ENCODE measurements at places on chromosomes 5 and 9. TPM values are rescaled to one million over a fixed set of nuclear protein-coding genes. Genes with fewer than 3 reads are reported as not detected.

The ENHO gene
- polyA plus RNA-seq = 193 TPM

The ISL1 gene
- polyA plus RNA-seq = 3.8 TPM

The ALDH7A1 gene
- polyA plus RNA-seq = 106 TPM

The ECPAS gene
- polyA plus RNA-seq = 74.2 TPM

The MRPS2 gene
- polyA plus RNA-seq = 60.9 TPM

The PTGDS gene
- 304 TPM for polyA plus RNA-seq

The DBH gene
- 2.2 TPM for polyA plus RNA-seq

The ADRB2 gene
- 2.9 TPM for polyA plus RNA-seq

The EIF4E1B gene
- 1.9 TPM for polyA plus RNA-seq

The SLCO6A1 gene
- polyA plus RNA-seq = not detected

The SPOCK1 gene
- polyA plus RNA-seq = 217 TPM

The ST8SIA4 gene
- 12.8 TPM for polyA plus RNA-seq

The CHSY3 gene
- polyA plus RNA-seq = 4.6 TPM

- no peak for DNase-seq
Observed at GRCh38 chr5:179294131-179294780, 51.0 kb downstream of the ADAMTS2 start.

DNA sequence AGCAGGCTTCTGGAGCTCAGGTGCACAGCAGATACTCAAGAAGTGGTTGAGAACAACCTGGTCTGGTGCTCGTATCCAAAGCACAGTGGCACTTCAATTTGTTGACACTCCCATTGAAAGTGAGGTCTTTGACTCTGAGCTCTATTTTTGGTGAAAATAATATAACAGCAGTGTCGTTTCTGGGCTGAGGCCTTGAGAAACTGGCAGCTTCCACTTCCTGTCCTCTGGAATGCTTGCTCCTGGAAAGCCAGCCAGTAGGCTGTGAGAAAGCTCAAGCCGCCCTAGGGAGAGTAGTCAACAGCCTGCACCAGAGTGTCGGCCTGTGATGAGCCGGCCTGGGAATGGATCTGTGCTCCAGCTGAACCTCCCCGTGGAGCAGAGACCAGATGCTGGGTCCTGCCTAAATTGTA, 6.8 kb upstream of the SUSD3 start:
- DNase-seq = no peak

- no peak for DNase-seq
Observed at GRCh38 chr5:7816535-7816901, 34.4 kb downstream of the CFAP90 start.

DNA sequence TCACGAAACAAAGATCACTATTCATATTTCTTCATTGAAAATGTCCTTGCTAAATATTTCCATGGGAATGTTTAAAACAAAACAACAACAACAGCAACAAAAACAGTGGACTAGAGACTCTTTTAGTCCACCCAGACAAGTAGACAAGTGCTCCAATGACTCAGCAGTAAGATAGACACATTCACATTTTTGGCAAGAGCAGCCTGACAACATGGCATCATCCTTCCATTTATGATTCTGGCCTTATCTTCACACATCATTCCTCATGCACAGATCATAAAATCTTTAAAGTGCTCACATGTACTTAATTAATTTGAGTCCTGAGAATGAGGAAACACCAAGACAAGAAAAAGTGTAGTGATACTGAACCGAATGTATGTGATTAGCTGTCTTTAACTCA, 132.6 kb upstream of the PDE4D start:
- DNase-seq = no peak

GRCh38 chr9:27377147-27377807, 80.3 kb upstream of the EQTN start:
- DNase-seq = no peak

DNA sequence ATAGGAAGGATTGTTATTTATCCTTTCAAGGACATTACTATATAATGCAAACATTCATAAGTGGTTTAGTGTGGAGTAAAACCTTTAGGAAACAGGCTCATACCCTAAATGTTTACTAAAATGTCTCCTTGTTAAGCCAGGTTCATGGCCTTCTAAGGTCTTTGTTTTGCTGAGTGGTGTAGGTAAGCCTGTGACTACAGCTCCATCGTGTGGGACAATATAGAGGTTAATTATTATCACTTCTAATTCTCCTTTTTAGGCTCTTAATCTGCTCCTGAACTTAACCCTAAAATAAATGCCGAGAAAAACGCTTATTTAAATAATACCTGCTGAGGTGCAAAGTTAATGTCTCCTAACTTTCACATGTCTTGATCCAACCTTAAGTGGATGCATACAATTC, 43.8 kb downstream of the SPINK5 start:
- no peak for DNase-seq

DNA sequence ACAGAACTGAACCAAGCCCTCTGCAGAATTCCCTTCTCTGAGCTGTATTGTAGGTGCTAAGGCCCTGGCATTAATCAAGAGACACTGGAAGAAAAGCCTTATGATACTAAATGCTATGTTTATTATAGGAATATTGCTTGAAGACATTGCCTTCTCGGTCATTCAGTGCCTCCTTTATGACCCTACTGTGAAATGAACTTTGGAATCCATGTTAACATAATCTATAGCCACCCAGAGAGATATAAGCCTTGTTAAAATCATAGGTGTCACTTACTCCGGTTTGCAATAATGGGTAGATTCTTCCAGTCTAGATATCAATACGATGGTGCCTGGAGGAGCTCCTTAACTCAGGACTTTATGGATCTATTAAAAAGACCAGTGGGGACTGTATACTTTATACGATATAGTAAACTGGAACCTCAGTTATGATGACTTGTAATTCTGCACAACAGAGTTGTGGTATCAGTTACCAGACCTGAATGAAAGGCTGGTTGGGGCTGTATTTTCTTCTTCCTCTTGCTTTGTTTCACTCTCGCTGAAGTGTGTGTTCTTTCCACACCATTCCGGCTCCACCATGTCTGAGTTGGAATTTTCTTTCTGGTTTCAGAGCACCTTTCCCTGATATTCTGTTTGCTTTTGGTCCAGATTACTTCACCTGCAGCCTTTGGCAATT, 154.5 kb downstream of the DROSHA start:
- DNase-seq = no peak

- DNase-seq = no peak
Observed at GRCh38 chr9:131019388-131020239, 10.6 kb downstream of the LAMC3 start.

DNA sequence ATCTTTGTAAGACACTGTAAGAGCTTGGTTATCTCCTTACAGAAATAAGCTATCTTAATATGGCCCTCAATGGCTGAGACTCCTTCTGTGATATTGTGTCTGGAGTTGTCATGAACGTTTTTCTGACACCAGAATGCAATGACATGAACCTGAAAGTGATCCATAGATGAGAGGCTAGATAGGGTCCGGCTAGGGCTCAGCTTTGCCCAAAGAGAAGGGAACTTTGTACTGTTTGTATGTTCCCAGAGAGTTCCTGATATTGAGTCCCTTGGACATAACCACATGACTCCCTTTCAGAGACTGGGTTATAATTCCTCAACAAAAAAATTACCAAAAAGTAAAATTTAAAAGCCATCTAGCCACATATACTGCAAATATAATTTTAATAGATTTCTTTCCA, 575.8 kb upstream of the CLINT1 start:
- no peak for DNase-seq

DNA sequence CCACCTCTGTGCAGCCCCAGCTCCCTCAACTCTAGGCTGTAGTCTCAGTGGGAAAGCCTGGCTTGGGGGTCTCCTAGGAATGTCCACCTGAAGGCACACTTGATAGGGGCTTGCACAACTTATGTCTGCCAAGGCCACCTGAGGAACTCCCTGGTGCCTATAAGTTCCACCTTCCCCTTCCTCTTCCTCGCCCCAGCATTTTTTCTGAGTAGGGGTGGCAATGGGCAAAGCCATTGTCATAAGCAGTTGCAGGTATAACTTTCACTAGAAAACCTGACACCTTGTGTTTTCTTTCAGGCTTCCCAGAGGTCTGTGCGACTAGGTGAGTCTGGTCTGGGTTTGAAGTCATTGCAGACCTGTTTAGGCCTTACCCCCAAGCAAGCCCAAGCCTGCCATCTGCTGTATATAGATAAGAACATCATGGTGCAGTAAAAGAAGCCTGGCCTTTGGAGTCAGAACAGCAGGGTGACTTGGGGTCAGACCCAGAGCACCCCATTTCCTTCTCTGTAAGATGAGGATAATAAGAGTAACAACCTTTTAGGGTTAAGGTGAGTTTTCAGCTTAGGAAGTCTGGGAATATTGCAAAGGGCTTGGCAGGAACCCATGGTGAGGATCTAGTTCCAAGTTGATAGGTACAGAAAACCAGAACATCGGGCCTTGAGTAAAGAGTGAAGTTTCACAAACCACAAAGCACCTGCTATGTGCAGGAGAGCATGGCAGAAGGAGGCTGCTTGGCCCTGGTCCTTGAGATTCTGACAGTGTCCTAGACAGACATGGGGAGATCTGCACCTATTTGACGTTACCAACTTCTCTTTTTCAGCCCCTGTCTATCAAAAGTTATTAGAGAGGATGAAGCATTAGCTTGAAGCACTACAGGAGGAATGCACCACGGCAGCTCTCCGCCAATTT, 33.8 kb downstream of the TGFBI start:
- DNase-seq = no peak

DNA sequence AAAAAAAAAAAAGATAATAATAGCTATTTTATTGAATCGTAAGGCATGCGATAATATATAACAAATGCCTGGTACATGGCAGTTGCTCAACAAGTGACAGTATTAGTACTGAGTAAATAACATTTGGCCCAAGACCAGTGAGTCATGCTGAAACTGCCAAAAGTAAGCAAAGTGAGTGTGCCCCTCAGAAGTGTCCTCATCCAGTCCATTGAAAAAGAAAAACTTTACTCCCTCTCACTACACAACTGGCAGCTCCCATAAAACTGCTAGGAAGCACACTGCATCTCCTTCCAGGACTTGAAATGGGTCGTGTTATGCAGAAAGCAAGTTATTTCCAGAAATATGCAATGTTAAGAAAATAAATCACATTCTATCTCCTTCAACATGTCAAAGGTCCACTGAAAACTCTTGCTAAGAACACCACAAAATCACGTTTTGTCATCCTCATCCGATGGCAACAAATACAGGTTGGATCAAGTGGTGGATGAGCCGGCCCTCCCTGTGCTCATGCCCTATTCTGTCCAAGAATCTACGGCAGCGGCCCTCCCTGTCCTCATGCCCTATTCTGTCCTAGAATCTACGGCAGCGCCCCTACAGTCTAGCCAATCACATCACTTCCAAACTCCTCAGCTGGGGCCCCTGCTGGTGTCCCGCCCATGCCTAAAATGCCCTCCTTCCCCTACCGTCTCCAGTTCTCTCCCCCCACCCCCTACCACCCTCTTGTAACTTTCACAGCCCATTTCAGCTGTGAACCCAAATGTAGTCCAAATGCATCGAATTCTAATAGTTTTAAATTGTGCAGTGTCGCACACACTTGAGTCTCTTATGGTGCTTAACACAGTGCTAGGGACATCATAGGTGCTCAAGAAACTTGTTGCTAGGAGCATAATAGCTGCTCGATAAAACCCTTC, 12.5 kb downstream of the PTCH1 start:
- no peak for DNase-seq

DNA sequence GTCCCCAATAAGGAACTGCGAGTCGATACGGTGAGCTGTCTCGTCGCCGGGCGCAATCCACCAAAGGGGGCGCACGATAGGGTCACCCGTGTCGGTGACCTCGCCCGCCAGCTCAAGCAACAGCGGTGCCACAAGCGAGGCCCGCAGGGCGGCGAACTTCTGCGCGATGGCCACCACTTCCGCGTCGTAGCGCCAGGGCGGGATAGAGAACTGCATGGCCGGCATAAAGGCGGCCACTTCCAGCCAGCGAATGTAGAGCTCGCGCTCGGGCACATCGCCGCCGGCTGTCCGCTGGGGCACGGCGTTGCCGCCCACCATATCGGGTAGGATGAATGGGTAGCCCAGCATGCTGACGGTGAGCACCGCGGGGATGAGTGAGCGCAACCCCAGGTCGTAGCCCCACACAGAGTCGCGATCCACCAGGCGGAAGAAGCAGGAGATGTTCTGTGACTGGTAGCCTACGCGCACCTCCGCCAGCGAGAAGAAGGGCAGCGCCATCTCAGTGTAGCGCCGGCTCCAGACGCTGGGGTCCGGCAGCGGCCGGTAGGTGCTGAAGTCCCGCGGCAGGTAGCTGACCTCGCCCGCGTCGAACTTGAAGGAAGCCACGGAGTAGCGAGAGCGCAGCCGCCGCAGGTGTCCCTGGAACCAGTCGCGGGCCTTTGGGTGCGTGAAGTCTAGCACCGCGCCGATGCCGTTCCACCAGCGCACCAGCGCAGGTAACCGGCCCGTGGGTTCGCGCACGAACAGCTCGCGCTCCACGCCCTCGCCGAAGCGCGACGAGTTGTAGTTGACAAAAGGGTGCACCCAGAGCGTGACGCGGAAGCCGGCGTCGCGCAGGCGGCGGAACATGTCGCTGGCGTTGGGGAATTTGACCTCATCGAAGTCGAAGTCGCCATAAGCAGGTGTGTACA, 5.5 kb downstream of the MYORG start:
- DNase-seq = no peak

DNA sequence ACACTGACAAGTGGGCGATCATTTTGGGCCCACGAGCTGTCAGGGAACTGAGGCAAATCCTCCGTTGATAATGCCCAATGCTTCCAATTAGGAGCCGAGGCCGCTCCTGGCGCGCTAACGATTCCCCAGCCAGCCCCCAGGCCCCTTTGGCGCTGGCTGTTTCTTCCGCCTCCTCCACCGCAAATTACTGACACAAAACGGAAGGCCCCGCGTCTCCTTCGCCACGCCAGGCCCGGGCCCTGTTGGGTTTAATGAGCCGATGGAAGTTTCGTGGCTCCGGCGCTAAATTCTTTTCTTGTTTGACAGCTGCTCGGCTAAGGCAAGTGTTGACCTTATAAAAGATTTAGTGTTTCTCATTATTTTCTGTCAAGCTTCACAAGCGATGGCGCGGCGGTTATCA, 25.7 kb upstream of the BARHL1 start:
- no peak for DNase-seq

- DNase-seq = no peak
Observed at GRCh38 chr9:5113994-5114748, 71.3 kb downstream of the INSL6 start.

- DNase-seq = no peak
Observed at GRCh38 chr5:107232293-107232692, 438.4 kb downstream of the EFNA5 start.

DNA sequence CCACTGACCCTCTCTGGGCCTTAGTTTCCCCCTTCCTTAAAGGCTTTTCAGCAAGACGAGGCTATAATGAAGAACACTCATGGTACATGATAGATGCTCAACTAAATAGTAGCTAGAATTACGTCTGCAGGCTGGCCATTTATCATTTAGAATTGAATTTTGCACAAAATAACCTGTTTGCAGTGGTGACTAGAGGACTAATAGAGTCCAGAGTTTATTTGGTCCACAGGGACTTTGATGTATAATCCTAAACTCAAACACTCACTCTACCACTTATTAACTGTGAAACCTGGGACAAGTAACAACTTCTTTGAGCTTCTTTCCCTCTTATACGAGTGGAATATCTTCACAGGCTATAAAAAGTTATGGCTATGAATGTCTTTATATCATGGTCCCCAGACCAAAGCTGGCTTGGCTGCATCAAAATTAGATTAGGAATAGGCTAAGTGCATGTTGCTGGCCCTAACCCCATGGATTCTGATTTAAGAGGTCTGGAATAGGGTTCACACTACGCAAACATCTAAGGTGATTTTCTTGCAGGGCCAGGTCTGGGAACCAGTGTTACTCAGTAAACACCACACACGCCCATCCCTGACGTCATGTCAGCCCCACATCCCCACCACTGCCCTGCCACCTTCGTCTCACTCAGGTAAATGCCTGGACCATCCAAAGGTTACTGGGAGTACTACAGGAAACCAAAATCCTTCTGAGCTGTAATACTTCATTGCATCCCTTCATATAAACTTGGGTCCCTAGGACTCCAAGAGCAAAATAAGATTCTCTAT, 150.6 kb downstream of the FRMD3 start:
- DNase-seq = no peak

- no peak for DNase-seq
Observed at GRCh38 chr5:122316656-122317055, 4.6 kb downstream of the SNCAIP start.

Measured in spinal cord (tissue), 10 donors.